ENCODE measurements at places on chromosomes 2 and 18. TPM values are rescaled to one million over a fixed set of nuclear protein-coding genes. Genes with fewer than 3 reads are reported as not detected.

GRCh38 chr2:170241756-170242155 lies 63.8 kb downstream of the MYO3B start:
- no peak overlapping the region for H3K27ac ChIP-seq
- DNase-seq: no peak

CXCR1 gene
- 0.19 TPM for total RNA-seq

VRK2 gene
- total RNA-seq: 22.8 TPM

DNA sequence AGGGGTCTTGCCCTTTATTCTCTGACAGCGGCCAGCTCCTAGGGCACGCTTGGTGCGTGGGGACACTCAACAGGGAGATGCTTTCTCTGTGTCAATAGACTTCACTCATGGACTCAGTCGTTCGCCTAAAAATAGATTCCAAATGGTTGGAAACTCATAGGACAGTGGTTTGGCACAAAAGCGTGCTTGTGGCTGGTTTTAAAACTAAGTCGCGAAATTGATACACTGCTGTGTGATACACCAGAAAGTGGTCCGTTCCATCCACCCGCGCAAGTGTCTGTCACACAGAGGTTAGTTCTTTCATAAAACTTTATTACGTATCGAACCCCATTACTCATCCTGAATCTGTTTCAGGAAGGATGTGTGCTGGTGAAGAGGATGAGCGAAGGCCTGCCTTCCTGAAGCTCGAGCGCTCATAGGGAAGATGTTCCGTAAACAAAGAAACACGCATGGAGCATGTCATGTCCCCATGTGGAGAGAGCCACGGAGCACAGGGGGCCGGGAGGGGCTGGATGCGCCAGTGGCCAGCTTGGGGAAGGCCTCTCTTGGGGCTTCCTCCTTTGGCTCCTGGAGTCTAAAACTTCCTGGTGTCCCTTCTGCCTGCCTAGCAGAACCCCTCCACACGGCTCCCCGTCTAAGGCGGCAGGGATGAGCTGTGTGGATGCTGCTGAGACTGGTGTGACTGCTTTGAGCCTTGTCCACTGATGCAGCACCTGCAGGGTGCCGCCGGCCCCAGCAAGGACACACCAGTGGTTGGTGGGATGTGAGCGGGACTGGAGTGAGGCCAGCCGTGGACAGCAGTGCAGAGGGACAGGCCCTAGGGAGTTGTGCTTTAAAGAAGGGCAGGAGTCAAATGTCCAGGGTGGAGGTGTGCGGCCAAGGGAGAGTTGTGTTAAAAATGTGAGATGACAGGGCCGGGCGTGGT lies 207.2 kb downstream of the GBX2 start:
- no peaks in the 10 kb centered on the region for H3K36me3 ChIP-seq
- H3K4me1 ChIP-seq: no peaks in the 10 kb centered on the region
- no peak overlapping the region for H3K27ac ChIP-seq
- DNase-seq: no peak
- H3K27me3 ChIP-seq: peaks cover 6% of the 10 kb centered on the region

UGT1A5 gene
- not detected for total RNA-seq

PLGLB1 gene
- 14.0 TPM for total RNA-seq

DNA sequence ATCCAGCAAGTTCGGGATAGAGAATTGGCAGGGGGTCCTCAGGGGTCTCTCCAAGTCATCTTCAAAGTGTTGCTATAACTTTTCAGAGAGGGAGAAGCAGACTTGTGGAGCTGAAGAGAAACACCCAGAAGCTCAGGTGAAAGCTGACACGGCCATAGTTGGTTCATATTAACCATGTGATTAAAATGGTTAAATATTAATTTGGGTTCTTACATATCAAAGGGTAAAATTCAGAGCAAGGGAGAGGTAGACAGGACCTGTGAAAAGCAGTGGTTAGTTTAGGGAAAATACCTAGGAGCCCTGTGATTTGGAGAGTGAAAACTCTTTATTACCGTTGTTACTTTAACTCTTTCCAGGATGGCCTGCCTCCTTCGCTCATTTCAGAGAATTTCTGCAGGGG lies at the start of gene UGT1A6:
UGT1A6 (plus strand) TSS at position 243 of the 400 bp plus-strand sequence; CDS start at position 358, 115 bp downstream.
- H3K36me3 ChIP-seq: no peaks in the 10 kb centered on the region
- peaks cover 17% of the 10 kb centered on the region for H3K27me3 ChIP-seq
- H3K27ac ChIP-seq: no peak within 1 kb of the TSS
- no peaks in the 10 kb centered on the region for H3K4me1 ChIP-seq
- no peak within 1 kb of the TSS for H3K4me3 ChIP-seq

SCYGR4 gene
- not detected for total RNA-seq

DNA sequence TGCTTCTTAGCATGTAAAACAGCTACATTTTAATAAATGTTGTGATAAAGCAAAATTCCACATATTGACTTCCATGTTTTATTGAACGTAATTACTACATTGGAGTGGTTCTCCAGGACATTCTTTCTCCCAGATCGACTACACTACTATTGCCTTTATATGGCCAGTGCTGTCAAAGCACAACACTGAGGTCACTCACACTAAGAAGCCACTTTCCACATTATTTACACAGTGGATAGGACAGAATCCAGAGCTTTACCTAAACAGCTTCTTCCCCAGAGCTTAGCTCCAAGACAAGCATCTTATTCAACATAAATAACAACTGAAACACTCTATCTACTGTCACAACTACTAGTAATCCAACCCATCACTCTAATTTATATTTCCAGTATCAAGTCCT lies 73.9 kb upstream of the WDR75 start:
- no peak overlapping the region for H3K27ac ChIP-seq
- no peaks in the 10 kb centered on the region for H3K4me1 ChIP-seq
- no peak overlapping the region for H3K4me3 ChIP-seq
- H3K36me3 ChIP-seq: no peaks in the 10 kb centered on the region
- H3K27me3 ChIP-seq: no peaks in the 10 kb centered on the region

DSG2 gene
- 0.25 TPM for total RNA-seq

GRCh38 chr18:8030201-8030600 lies 463.1 kb downstream of the PTPRM start:
- H3K36me3 ChIP-seq: no peaks in the 10 kb centered on the region
- H3K27me3 ChIP-seq: no peaks in the 10 kb centered on the region
- no peak overlapping the region for H3K27ac ChIP-seq

DNA sequence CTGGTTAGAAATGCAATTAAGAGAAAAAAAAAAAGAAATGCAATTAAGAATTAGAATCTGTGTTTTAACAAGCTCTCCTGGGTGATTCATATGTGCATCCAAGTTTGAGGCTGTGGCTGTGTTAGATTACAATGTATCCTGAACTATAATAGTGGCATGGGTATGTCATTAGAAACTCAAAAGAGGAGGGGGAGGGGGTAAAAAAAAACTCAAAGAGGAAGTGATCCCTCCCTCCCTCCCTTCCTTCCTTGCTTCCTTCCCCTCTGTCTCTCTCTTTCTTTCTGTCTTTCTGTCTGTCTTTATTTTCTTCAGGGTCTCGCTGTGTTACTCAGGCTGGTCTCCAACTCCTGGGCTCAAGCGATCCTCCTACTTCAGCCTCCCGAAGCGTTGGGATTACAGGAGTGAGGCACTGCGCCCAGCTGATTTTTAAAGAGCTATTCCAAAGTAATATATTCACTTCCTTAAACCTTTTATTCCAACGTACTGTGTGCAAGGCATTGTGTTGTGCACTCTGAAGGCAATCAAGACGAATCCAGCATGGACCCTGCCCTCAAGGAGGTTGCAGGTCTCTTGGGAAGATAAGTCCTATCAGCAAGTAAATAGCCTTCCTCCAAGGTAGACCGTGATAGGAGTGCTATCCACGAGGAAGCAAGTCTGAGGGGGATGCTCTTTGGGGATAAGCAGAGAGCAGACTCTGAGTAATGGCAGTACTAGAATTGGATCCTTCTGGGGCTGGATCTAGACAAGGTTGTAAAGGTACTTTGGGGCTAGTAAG lies 35.9 kb upstream of the MCFD2 start:
- H3K4me1 ChIP-seq: peaks cover 8% of the 10 kb centered on the region
- H3K36me3 ChIP-seq: peaks cover 21% of the 10 kb centered on the region
- no peaks in the 10 kb centered on the region for H3K27me3 ChIP-seq

PID1 gene
- total RNA-seq: 0.11 TPM

DNA sequence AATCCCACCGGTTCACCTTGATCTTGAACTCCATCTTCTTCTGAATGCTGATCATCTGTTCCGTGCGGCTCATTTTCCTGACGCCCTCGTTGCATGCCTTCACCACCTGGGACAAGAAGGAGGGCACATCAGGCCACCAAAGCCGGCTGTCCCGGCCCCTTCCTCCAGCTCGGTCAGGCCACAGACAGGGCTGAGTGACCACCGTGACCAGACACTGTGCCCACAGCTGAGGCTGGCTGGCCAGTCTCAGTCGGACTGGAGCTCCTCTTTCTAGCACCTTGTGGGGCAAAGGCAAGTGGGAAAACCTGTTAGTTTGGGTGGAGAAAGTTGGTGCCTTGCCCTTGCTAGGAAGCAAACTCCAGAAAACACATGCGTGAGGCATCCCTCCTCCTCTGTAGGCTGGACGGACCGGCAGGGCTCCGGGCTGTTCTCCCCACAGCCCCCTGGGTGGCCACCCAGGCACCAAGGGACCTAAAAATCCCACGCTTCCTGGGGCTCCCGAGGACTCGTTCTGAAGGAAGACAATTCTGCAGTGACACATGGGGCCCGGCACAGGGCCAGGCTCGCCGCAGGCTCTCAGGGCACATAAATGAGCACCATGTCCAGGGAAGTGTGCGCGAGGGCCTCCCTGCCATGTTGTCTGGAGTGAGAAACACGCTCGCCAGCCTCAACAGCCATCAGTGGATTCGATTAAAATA lies 15.3 kb downstream of the SNORC start:
- H3K27ac ChIP-seq: no peak overlapping the region
- no peak overlapping the region for H3K4me3 ChIP-seq
- H3K4me1 ChIP-seq: no peaks in the 10 kb centered on the region
- H3K36me3 ChIP-seq: no peaks in the 10 kb centered on the region

GRCh38 chr2:11955884-11956291 lies 209.5 kb downstream of the LPIN1 start:
- H3K36me3 ChIP-seq: no peaks in the 10 kb centered on the region
- H3K27ac ChIP-seq: no peak overlapping the region
- no peak overlapping the region for H3K4me3 ChIP-seq
- no peaks in the 10 kb centered on the region for H3K4me1 ChIP-seq
- DNase-seq: no peak
- H3K27me3 ChIP-seq: peaks cover 20% of the 10 kb centered on the region

SGPP2 gene
- 1.2 TPM for total RNA-seq

- no peak overlapping the region for H3K4me3 ChIP-seq
- H3K4me1 ChIP-seq: peaks cover 11% of the 10 kb centered on the region
- H3K36me3 ChIP-seq: peaks cover 9% of the 10 kb centered on the region
- no peak for DNase-seq
- no peaks in the 10 kb centered on the region for H3K27me3 ChIP-seq
- no peak overlapping the region for H3K27ac ChIP-seq
Measured at GRCh38 chr18:62846313-62846712, 131.0 kb downstream of the PHLPP1 start.

EML6 gene
- total RNA-seq: 2.4 TPM

TBR1 gene
- total RNA-seq: not detected

DNA sequence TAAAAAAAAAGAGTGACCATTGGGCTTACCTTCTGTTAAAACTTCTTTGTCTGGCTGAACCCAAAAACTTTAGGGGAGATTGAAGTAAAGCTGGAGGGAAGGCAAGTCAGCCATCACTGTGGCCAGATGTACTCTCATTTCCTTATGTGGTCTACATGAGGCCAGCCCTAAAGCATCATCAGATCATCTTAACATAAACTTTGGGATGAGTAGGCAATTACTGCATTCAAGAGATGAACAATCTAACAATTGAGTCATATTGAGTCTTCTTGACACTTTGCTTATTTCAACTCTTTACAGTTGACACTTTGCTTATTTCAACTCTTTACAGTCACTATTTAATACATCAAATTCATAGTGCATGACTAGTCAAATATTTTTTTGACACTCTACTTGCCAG lies 155.6 kb downstream of the QPCT start:
- no peaks in the 10 kb centered on the region for H3K4me1 ChIP-seq
- no peak for DNase-seq
- H3K27me3 ChIP-seq: peaks cover 9% of the 10 kb centered on the region
- peaks cover 1% of the 10 kb centered on the region for H3K36me3 ChIP-seq
- H3K4me3 ChIP-seq: no peak overlapping the region
- no peak overlapping the region for H3K27ac ChIP-seq

DNA sequence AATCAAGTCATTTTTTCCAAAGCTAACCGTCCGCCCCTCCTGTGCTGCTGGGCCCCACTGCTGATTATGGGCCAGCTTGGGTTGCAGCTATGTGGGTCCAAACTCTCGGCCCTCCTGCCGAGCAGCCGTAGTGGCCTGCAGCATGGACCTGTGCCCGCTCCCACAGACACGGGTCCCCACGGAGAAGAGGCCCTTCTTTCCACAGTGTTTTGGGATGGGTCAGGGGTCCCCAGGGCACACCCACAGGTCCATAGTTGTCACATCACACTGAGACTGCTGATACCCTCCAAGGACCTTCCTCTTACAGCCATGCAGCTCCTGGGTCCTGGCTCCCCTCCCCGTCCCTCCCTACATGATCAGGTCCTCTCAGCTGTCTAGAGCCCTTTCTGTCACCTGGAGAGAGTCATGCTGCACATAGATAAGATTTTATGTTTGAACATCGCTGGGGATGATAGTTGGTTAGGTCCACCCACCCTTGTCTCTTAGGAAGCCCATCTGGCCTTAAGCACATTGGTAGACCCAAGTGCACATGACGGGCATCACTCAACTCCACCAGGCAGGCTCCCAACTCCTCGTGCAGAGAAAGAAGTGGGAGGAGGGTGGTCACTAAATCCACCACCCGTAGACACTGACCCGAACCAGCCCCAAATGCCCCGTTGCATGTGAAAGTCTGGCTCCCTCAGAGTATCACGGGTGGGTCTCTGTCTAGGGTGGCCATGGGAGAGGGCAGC lies 17.5 kb downstream of the GPR55 start:
- DNase-seq: peak; percentile 24
- peaks cover 27% of the 10 kb centered on the region for H3K36me3 ChIP-seq
- peaks cover 35% of the 10 kb centered on the region for H3K4me1 ChIP-seq

IL36RN gene
- total RNA-seq: not detected

GRCh38 chr2:30737326-30737610 lies 70.0 kb downstream of the CAPN13 start:
- H3K4me3 ChIP-seq: no peak overlapping the region
- H3K36me3 ChIP-seq: no peaks in the 10 kb centered on the region
- DNase-seq: no peak
- no peak overlapping the region for H3K27ac ChIP-seq
- H3K4me1 ChIP-seq: no peaks in the 10 kb centered on the region

- no peaks in the 10 kb centered on the region for H3K36me3 ChIP-seq
- DNase-seq: no peak
- H3K4me3 ChIP-seq: no peak overlapping the region
- H3K27me3 ChIP-seq: no peaks in the 10 kb centered on the region
- H3K4me1 ChIP-seq: no peaks in the 10 kb centered on the region
Measured at GRCh38 chr2:229407170-229407569, 136.1 kb upstream of the PID1 start.

All from activated naive CD8-positive, alpha-beta T cell treated with anti-CD3 and anti-CD28 coated beads, Interleukin-2, amount 10 ng/mL, durations not matched to agents 7 days and 5 days (primary cell).